NB4 (cell line): ENCODE measurements at places on chromosomes 6 and 20.

- no peak for DNase-seq
Observed at GRCh38 chr6:43990275-43990626, 137.0 kb downstream of the MRPL14 start.

DNA sequence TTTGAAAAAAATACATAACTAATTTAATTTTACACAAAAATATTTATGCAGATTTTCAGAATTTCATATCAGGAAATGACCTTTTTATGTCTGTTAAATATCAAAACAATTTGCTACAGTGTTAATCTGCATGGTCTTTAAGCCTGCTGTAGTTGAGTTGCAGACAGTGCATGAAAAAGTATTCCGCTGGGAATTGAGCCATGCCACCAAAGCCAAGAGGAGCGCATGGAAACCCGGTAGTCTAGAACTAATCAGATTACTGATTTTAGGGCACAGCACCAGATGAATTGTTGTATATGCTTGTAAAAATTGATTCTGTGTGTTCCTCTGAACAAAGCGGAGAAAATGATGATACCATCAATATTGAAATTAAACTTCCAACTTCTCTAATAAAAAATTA is 34.3 kb upstream of the LAMP5 start:
- no peak for DNase-seq

- no peak for DNase-seq
Observed at GRCh38 chr6:157605484-157605883, 217.6 kb upstream of the SNX9 start.

- DNase-seq: no peak
Observed at GRCh38 chr6:89140347-89141156, 5.3 kb upstream of the PM20D2 start.

- DNase-seq: no peak
Observed at GRCh38 chr20:24574797-24575196, 105.4 kb downstream of the SYNDIG1 start.

DNA sequence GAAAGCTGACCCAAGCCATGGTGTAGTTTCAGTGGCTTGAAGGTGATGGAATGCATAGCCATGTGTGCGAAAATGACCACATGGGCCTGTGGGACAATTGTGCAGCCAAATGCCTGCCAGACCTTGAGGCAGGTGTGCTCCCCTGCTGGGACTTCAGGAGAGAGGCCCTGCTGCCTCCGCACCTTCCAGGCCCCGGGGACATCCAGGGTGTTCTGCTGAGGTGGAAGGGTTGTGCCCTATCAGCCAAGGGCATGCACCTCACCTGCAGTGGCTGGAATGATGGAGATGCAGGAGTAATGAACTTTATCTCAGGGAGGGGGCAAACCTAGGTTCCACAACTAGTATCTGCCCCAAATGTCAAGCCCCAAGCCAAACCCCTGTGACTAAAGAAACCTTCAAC is 44.0 kb downstream of the PRND start:
- DNase-seq: no peak

DNA sequence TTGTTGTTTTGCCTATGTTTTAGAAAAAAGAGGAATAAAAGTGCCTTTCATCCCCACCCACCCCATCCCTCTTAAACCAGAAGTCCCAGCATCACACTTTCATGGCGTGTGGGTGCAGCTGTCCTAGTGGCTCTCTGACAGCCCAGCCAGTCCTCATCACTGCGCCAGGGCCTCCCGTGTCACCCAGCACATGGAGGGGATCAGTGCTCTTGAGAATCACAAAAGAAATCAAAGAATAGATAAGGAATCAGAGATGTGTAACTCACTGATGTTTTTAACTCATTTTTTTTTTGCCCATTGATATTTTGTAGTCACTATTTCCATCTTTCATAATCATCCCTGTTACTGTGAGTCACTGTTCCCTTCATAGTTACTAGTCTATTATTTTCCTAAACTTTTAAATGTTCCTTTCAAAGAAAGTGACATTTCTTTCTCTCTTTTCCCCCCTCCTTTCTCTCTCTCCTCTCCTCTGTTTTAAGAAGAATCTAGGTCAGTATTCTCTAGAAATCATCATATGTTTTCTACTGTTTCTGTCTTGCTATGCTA is 78.6 kb downstream of the AIG1 start:
- no peak for DNase-seq

DNA sequence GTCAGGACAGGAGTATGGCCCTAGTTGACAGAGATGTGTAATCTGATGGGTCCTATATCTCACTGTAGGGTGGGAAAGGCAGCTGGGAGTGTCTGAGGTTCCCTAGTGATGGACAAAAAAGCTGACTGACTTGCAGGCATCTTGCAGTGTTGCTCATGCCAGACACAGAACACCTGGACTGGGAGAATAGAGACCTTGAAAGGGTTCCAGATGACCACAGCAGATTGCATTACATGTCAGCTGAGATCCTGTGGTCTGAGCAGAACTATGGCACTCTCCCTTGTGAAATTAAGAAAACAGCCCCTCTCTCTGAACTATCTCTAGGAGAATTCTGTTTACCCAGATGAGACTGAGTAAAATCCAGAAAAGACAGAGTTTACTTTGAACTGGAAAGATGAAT is 212.6 kb upstream of the MAN1A1 start:
- no peak for DNase-seq

DNA sequence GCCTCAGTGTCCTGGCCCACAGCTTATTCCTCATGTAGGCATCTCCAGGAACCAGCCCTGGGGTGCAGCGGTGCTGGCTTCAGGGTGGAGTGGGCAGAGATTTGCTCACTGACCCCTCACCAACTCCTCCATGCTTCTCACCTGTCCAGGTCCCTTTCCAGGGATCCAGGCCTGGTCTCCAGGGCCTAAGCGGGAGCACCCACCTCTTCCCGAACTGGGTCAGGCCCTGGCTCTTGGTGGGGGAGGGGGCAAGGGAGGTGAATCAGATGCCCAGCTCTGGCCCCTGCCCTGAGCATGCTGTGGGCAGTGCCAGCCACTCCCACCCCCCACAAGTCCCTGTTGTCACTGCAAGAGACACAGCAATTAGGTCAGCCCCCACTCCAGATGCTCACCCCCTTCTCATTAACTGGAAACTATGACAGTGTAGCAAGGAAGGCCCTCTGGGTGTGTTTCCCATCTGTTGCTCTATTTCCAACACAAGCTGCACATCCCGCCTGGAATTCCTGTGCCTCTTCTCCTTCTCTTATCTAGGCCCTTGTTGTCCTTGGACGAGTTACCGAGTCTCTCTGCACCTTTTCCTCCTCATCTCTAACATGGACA is 37.0 kb downstream of the MDFI start:
- no peak for DNase-seq

DNA sequence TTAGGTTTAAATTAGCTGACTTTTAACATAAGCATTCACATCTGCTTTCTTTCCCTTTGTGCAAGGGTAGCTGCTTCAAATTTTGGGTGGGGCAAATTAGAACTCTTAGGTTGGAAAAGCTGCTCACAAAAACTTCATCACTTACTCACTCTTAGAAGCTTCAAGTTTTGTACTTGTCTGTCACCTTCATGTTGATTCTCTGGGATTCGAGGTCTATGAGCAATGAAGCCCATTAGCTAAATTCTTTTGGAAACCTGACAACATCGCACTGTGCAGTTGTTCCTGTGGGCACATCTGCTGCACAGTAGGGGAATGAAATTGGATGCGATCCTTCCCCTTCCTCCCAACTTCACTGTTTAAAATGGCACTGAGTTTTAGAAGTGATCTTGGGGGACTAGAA is 156.1 kb downstream of the UBE3D start:
- no peak for DNase-seq

GRCh38 chr20:16975682-16976081 is 227.5 kb downstream of the OTOR start:
- no peak for DNase-seq

DNA sequence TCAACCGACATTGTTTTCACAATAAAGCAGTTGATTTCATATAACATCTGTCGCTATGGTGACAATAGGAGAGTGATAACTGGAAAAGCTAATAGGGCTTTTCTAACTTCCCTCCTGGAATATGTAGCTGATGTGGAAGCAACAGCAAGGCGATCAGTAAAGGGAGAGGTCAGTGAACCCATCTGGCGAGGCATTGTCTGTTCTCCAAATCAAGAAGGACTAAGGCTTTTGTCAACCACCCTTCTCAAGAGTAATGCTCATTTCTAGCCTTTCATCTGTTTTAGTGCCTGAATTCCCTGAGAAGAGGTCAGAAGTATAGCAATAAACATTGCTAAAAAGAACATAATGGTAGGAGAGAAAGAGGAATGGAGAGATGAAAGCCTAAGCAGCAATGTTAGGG is 201.3 kb downstream of the AKAP7 start:
- DNase-seq: no peak

- peak; percentile 64 for DNase-seq
Observed at GRCh38 chr6:13261464-13261994, 66.8 kb downstream of the TBC1D7 start.

DNA sequence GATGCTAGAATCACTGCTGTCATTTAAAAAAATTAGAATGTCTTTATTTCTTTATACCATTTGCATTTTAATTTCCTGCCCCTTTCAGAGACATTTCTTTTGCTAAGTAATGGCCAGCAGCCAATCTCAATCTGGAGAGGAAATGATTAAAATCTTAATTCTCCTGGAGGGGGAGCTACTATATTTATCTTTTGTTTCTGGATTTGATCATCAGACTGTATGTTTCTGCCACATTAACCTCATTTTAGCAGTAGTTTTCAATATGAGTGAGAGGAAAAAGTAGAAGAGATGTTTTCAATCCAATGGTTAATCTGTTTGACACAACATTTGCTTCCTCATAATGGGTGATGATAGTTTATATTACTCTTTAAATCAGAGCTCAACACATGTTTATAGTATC is 138.0 kb downstream of the FUT9 start:
- DNase-seq: no peak

- DNase-seq: no peak
Observed at GRCh38 chr6:107506145-107506544, 16.2 kb downstream of the SOBP start.

DNA sequence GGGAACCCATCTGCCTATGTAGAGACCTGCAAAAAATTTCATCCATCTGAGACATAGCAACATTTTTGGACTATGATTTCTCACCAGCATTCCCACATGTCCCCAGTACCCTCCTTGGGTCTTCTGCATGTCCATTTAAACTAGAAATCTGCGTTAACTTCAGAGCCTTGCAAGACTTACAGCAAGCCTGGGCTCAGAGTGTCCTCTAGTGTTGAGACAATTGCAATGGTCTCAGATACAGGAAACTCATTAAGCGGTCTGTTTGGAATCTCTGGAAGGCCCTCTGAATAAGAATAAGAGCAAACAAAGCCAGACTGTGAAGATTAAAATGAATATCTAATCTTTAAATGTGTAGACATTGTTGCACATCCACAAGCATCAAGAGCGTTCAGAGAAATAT is 20.5 kb upstream of the PI3 start:
- peak; percentile 9 for DNase-seq

GRCh38 chr6:26352315-26352714 is 12.7 kb upstream of the BTN3A2 start:
- DNase-seq: no peak

DNA sequence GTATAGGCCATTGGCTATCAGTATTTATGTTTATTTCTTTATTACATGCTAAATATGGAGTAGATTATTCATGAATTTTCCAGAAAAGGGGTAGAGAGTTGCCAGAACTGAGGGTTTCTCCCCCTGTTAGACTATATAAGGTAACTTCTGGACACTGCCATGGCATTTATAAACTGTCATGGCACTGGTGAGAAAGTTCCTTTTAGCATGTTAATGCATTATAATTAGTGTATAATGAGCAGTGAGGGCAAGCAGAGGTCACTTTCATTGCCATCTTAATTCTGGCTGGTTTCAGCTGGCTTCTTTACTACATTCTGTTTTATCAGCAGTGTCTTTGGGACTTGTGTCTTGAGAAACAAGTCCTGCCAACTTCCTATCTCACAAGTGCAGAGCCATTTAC is 220.0 kb upstream of the CNR1 start:
- no peak for DNase-seq

- no peak for DNase-seq
Observed at GRCh38 chr20:53183181-53183580, 211.0 kb downstream of the TSHZ2 start.

DNA sequence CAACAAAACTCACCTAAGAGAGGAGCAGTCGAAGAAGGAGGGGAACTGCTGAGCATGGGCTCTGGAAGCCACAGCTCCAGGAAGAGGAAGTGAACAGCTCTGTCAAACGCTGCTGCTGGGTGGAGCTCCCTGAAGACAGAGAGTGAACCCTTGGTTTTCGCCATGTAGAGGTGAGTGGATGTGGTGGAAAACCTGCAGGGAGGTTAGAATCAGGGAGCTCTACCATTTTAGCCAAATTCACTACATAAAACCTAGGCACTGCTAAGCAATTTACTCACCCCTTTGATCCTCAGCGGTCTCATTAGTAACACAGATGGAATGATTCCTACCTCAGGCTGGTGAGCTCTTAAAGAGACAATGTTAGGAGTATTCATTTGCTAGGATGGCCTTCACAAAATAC is 19.4 kb upstream of the TFAP2A start:
- peak; percentile 78 for DNase-seq

DNA sequence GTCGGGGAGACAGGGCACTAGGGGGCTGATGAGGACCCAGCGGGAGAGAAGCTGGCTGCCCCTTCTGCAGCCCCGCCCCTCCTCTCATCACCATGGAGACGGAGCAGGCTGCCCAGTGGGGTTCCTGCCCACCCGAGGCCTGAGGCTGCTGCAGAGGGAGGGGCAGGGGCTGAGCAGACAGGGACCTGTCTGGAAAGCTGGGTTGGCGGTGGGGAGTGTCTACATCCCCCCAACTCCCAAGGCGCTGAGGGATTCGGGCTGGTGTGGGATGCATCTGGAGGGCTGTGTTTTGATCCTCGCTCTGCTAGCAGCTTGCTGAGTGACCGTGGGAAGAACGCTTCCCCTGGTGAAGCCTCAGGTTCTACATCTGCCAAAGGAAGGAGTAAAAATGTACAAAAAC is 1.2 kb upstream of the BPI start:
- no peak for DNase-seq

DNA sequence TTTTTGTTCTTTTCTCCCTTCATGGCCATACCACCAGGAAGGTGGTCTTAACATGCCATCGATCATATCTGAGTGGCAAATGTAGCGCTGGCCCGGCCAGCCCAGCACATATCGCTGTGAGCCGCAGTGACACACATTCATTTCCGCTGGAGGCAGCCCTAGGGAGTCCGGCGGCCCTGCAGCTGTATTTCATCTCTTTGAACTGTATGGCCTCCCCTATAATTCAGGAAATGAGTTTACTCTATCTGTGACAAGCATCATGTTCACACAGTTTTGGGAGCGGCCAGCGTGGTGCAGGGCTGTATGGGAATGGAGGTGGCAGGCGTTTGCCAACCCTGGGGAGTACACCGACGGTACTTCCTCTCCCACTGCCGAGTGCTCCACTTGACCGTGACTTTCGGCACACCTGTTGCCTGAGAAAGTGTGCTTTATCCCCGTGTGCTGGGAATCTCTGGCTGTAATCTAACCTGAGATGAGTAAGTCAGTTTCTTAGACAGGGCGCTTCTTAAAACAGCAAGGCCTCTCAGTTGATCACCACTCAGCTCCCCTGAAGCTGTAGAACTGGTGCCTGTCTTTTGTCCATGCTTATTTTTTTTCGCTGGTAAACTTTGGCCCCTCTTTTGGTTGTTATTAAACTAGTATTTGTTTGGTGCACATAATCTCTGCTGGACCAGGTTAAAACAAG is 257.1 kb upstream of the TAB2 start:
- DNase-seq: peak; percentile 64

- DNase-seq: no peak
Observed at GRCh38 chr6:162108041-162108440, 619.5 kb downstream of the PRKN start.
